T-helper 1 cell (primary cell): ENCODE measurements at places on chromosomes 1 and 21.

- peak; percentile 18 for DNase-seq
These were observed 794 bp upstream of the TOR3A start for GRCh38 chr1:179080866-179081686.

GRCh38 chr1:174954073-174954460 is 45.7 kb upstream of the CACYBP start:
- DNase-seq: no peak

GRCh38 chr1:165960136-165960535 is 132.7 kb downstream of the UCK2 start:
- no peak for DNase-seq

DNA sequence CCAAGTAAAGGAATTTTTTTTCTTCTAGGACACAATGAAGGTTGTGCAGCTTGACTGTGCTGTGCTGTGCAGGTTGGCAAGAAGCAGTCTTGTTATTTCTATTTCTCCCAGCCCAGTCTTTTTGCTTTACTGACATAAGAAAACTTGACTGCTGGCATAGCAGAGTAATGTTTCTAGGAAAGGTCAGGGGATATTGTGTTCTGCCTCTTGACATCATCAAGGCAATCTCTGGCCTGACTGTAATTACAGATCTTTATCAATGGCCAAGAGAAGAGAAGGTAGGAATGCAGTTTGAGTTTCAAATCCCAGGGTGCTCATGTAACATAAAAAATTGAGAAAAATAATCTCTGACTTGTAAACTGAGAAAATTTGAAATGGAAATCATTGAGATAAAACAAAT is 226.3 kb upstream of the ADGRL4 start:
- no peak for DNase-seq

GRCh38 chr1:96416701-96417444 is 304.7 kb upstream of the PTBP2 start:
- no peak for DNase-seq

GRCh38 chr1:105894006-105894405 is 1162.5 kb upstream of the PRMT6 start:
- DNase-seq: no peak

DNA sequence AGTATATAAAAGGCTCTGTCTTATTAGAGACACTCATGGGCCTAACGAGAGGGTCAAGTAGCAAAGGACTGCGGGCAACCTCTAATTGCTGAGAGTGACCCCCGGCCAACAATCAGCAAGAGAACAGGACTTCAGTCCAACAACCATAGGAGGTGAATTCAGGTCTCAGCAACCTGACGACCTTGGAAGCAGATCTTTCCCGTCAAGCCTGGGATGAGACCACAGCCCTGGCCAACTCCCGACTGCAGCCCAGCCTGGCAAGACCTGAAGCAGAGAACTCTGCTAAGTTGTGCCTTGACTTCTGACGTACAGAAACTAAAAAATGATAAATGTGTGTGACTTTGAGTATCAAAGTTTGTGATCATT is 5.7 kb downstream of the ECHDC2 start:
- DNase-seq: no peak

DNA sequence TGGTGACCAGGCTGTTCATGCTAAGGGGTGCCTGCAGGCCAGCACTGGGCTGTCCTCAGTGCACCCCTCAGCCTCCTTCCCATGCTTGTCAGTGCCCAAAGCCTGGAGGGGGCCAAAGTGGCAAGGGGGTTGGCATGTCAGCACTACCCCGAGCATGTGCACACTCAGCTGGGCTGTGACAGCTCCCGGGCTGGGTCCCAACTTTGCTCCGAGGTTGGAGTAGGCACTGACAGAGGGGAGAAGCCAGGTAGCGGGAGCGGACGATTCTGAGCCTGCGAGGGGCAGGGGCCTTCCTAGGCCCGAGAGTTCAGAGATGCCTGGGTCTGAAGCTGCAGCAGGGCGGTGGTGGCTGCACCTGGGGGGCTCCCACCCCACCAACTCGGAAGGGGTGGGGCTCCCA is 119.0 kb downstream of the MAST2 start:
- DNase-seq: no peak

GRCh38 chr1:39411526-39412478 is 79.6 kb upstream of the BMP8A start:
- DNase-seq: no peak

GRCh38 chr1:110328274-110328673 is 10.9 kb upstream of the RBM15 start:
- DNase-seq: no peak

DNA sequence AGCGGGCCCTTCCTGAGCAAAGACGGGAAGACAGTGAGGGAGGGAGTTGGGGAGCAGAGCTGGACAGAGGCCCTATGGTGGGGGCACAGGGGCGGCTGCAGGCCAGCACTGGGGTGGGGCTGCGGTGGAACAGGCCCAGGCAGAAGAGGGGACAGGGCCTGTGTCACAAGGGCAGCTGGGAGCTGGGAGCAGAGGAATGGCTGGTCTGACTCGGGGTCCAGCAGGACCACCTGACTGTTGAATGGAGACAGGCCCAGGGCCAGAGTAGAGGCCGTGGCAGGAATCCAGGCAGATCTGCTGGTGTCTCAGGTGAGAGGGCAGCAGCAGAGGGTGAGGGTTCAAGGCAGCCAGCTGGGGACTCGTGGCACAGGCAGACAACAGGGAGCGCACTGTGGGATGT is 25.3 kb downstream of the CTNNBIP1 start:
- no peak for DNase-seq

DNA sequence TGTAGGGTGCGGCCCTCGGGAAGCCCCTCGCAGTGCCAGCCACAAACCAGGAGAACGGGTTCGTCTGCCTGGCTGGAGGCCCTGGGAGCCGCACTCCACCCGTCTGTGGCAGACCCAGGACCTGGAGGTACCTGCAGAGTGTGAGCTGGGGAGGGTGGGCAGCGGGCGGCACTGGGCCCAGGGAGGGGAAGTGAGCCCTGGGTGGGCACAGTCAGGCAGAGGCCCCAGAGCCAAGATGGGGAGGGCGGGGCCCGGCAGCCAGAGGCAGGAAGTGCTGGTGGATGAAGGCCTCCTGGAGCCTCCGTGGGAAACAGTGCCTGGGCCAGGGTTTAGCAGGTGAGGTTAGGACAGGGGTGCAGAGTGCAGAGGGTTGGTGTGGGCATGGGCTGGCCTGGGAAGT is 4.0 kb upstream of the PEX10 start:
- DNase-seq: no peak

GRCh38 chr1:111392460-111392945 is 35.0 kb downstream of the OVGP1 start:
- DNase-seq: no peak

DNA sequence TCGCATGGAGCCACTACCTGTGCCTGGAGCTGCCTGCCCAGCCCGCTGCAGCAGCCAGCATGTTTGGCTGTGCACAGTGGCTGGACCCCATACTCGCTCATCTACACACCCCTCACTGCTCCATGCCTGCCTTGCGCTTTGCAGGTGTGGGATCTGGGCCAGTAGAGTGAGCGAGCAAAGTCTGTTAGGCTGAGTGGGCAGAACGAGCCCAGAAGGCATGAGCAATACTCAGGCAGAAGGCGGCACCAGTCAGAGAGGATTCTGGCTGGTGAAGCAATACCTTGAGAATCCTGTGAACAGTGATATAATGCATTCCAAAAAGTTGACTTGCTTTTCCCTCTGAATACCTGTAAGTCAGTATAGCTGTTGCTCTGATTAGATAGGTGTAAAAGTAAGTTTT is 816.4 kb downstream of the KCNT2 start:
- DNase-seq: no peak

DNA sequence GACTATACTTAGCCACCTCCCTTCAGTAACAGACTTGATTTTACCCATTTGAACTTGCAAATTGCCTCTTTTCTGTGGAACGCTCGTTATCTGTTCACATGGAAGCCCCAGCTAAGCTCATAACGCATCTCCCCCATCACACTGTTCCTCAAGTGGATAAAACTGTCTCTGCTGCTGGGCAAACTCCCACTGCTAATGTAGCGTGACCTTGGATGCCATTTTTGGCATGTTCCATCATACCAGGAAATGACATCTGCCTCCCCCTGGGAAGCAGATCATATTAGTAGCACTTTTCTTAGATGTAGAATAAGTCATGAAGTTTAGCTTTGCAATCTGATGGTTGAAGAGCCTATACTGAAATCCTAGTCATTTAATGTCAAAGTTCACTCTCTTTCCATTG is 528.7 kb upstream of the PLXNA2 start:
- no peak for DNase-seq

DNA sequence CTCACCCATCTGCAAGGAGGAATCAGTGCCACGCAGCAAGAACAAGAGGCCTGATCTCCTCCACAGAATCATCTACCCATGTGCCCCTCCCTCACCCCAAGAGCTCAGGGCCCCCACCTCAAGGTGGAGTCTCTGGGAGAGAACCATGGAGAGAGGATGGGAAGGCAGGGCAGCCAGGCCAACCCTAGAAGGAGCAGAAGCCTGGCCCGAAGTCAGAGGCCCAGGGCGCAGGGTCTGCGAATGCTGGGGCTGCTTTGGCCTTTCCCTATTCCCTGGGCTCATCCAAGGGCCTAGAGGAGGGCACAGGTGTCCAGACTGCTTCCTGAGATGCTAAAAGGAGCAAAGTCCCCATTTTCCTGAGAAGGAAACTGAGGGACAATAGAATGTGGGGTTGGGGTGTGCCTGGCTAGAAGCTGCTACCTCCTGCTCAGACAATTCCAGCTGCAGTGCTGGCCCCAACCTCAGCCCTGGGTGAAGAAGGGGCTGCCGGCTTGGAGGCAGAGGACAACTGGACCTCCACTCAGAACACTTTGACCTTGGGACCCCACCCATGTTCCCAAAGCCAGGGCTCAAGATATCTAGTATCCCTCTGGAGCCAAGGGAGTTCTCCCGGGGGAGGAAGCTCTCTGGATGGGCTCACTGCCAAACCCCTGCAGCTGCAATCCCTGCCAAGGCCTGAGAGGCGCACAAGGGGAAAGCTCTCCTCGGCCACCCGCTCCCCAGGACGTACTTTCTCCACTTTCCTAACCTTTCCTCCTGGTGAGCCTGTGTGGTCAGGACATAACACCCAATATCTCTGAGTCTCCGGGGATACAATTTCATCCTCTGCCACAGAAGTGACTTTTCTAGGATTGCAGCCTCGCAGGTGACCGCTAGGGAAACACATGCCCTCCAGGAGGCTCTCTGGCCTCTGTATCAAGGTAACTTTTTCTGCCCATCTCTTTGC is 16.6 kb upstream of the LEMD1 start:
- DNase-seq: no peak

GRCh38 chr1:8551057-8551456 is 233.1 kb downstream of the SLC45A1 start:
- no peak for DNase-seq

DNA sequence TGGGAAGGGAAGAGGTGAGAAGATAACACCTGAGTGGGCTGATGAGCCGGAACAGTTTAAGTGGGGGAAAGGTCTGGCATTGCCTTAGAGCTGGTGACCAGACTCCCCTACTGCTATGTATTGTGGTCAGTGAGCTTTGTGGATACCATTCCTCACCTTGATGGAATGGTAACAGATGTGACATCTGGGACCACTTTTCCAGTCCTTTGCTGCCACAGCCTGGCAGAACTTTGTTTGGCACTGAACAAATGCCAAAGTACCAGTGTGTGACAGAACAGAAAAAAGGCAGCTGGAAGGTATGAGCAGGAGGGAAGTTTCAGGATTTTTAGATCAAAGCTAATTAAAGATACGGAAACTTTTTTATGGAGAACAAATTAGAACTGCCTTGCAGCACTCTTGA is 6.2 kb downstream of the MED8 start:
- no peak for DNase-seq

DNA sequence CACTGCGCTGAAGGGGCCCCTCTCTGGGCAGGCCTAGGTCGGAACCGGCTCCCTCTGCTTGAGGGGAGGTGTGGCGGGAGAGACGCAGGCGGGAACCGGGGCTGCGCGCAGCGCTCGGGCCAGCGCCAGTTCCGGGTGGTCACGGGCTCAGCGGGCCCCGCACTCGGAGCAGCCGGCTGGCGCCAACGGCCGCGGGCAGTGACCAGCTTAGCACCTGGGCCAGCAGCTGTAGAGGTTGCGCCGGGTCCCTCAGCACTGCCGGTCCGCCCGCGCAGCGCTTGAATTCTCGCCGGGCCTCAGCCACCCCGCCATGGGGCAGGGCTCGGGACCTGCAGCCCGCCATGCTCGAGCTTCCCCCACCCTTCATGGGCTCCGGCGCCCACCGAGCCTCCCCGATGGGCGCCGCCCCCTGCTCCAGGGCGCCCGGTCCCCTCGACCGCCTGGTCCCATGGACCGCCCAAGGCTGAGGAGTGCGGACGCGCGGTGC is 254.6 kb downstream of the COL11A1 start:
- no peak for DNase-seq

DNA sequence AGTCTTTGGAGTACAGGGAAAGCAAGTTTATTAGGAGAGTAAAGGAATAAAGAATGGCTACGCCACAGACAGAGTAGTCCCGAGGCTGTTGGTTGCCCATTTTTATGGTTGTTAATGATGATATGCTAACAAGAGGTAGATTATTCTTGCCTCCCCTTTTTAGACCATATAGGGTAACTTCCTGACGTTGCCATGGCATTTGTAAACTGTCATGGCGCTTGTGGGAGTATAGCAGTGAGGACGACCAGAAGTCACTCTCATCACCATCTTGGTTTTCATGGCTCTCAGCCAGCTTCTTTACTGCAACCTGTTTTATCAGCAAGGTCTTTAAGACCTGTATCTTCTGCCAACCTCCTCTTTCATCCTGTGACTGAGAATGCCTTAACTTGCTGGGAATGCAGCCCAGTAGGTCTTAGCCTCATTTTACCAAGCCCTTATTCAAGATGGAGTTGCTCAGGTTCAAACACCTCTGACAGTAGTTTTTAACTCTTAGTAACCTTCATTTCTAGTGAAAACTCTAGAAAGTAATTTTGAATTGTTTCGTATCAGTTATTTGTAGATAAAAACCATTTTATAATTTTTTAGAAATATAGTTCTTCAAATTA is 26.2 kb downstream of the TCP10L start:
- DNase-seq: no peak

- no peak for DNase-seq
These were observed 72.2 kb downstream of the NME7 start for GRCh38 chr1:169295425-169295824.

GRCh38 chr1:229693129-229693900 is 67.3 kb downstream of the URB2 start:
- DNase-seq: no peak

GRCh38 chr1:170666541-170667254 is 2.8 kb downstream of the PRRX1 start:
- DNase-seq: no peak

DNA sequence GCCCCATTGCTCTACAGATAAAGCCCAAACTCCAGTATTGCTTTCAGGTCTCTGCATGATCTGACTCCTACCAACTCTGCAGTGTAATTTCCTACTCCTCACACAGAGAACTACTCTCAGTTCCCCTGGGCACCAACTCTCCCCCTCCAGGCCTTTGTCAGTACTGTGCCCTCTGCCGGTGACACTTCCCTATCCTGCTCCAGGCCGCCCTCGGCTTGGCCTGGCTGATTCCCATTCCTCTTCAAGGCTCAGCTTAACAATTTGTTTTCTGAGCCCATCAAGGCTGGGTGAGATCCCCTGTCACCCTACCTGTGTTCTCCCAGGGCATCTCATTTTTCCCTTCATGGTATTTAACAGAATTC is 2.6 kb downstream of the SLAMF8 start:
- no peak for DNase-seq

GRCh38 chr1:18283601-18284385 is 176.2 kb downstream of the IGSF21 start:
- DNase-seq: no peak
